ENCODE measurements at places on chromosomes 12 and 14. TPM values are rescaled to one million over a fixed set of nuclear protein-coding genes. Genes with fewer than 3 reads are reported as not detected.
A peak's percentile ranks its signal among the peaks of the same experiment; 100 is the strongest.

DNA sequence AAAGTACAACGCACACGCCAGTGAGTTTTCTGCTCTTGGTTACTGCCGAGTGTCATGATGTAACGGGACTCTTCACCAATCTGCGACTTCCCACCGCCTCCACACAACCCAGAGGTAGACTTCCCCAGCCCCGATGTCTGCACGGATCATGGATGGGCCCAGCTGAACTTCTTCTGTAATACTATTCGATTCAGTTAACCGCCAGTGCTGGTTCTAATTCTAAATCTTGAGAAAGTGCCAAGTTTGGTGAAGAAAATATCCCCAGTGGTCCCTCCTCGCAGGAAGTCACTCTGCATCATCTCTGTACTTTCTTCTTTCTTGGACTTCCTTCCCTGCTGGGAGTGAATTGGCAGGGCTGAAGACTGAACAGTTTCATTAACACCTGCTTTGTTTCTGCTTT, 77.6 kb upstream of the SLC35F4 start:
- no peak overlapping the region for H3K27ac ChIP-seq
- H3K36me3 ChIP-seq: no peaks in the 10 kb centered on the region
- no peaks in the 10 kb centered on the region for H3K4me1 ChIP-seq
- DNase-seq: no peak
- no peak overlapping the region for H3K4me3 ChIP-seq
- no peaks in the 10 kb centered on the region for H3K27me3 ChIP-seq

The ABCD2 gene
- 0.33 TPM for total RNA-seq

DNA sequence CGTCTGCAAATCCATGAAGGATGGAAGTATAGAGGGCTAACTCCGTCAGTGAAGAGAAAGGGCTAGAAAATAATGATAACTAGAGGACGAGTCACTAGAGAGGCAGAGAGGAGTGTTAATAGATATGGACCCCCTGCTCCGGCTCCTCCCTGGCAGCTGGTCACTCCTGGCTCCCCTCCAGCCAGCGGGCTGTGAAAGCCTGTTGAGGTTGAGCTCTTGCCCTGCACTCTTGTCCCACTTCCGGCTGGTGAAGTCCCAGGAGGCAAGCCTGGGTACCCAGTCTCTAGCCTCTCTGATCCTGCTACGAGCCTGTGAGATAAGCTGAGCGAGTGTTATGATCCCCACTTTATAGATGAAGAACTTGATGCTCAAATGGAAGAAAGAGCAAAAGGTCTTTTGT, 90.3 kb downstream of the RFX4 start:
- H3K36me3 ChIP-seq: no peaks in the 10 kb centered on the region
- no peak overlapping the region for H3K27ac ChIP-seq
- H3K4me1 ChIP-seq: no peaks in the 10 kb centered on the region

The KLRC1 gene
- total RNA-seq: not detected

DNA sequence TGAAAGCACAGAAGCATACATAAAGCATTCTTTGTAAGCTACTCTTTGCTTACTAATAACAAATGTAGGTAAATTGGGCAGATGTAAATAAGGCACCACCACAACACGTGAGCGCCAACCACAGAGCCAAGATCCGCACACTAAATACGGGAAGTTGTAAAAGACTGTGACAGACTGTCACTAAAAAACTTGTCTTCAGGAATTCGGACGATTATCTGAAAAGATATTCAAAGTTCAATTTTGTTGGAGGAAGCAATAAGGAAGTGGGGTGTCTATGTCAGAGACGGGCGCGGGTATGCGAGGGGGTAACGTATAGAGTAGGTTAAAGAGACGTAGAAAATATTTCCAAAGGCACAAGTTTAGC, 1.5 kb upstream of the HSP90B1 start:
- peaks cover 6% of the 10 kb centered on the region for H3K36me3 ChIP-seq
- H3K27ac ChIP-seq: peak overlapping the region; percentile 89
- H3K4me3 ChIP-seq: peak overlapping the region; percentile 83
- peaks cover 3% of the 10 kb centered on the region for H3K4me1 ChIP-seq
- no peak for DNase-seq

The SPIC gene
- not detected for total RNA-seq

DNA sequence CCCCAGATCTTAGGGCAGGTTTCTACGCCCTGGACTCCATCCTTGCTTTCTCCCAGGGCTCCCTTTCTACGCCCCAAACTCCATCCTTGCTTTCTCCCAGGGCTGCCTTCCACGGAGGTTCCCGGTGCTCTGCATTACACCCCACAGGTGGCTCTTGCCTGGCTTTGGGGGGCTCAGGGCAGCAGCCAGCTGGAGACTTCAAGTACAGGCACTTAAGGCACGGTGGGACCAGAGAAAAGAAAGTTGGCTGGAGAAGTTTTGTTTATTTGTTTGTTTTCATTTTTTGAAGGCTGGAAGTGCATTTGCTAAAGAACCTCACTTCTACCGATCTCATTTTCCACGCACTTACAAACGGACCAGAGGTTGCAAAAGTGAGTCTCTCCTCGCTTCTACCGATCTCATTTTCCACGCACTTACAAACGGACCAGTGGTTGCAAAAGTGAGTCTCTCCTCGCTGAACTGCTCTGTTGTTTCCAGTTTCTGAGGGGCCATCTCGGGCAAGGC, 103.8 kb upstream of the MED13L start:
- no peak overlapping the region for H3K4me3 ChIP-seq
- no peaks in the 10 kb centered on the region for H3K27me3 ChIP-seq
- H3K27ac ChIP-seq: peak overlapping the region; percentile 95
- no peak for DNase-seq
- H3K36me3 ChIP-seq: no peaks in the 10 kb centered on the region

DNA sequence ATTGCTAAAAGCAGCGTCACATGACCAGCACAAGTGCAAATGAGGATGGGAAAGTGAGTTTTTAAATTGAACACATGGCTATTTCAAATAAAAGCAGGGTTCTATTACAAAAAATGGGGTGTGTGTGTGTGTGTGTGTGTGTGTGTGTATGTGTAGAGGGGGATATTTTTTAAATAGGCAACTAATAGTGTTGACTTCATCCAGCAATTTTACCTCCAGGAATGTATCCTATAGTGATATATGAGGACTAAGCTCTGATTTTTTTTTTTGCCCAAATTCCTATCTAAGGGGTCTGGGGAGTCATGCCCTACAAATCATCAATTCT, 78.9 kb upstream of the AMN1 start:
- no peak overlapping the region for H3K27ac ChIP-seq
- no peaks in the 10 kb centered on the region for H3K4me1 ChIP-seq
- no peaks in the 10 kb centered on the region for H3K27me3 ChIP-seq
- no peak for DNase-seq
- no peaks in the 10 kb centered on the region for H3K36me3 ChIP-seq

- DNase-seq: no peak
- no peak overlapping the region for H3K27ac ChIP-seq
- H3K4me1 ChIP-seq: peaks cover 4% of the 10 kb centered on the region
- no peak overlapping the region for H3K4me3 ChIP-seq
- H3K27me3 ChIP-seq: peaks cover 36% of the 10 kb centered on the region
Measured at GRCh38 chr12:49542592-49543160, 3.8 kb downstream of the KCNH3 start.

The TAS2R13 gene
- total RNA-seq: 1.7 TPM
